ENCODE measurements at places on chromosomes 13 and 19. TPM values are rescaled to one million over a fixed set of nuclear protein-coding genes. Genes with fewer than 3 reads are reported as not detected.

DNA sequence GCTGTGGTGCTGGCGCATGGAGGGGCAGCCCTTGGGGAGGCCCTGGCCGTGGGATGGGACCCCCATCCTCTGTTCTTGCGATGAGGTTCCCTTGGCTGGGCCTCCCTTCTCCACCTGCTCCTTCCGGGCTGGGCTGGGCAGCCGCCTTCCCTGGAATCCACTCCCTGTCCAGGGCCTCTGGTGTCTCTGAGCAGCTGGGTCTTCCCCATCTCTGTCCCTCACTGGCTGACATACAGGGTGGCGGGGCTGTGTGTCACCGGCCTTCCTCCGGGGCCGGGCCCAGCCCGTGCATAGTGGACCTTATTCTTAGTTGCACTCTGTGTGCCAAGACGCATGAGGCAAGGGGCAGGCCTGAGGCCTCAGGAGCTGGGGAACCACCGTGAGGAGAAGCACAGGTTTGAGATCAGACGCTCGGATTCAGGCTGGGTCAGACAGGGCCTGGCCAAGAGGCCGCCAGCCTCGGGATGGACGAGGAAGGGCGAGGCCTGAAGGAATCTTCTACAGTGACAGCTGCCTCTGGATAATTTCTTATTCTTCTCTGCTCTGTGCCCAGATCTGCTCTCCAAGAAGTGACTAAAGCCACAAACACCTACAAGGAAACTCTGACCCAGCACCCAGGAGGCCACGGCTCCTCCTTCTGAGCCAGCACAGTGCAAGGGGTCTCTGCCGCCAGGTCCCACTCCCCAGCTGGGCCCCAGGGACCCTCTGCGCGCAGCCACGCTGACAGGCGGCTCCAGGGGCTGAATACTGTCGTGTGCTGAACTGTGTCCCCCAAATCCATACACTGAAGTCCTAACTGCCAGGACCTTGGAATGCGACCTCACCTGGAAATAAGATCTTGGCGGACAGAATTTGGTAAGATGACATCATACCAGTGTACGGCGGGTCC is 11.0 kb downstream of the SGTA start:
- H3K4me1 ChIP-seq: peaks cover 27% of the 10 kb centered on the region
- no peaks in the 10 kb centered on the region for H3K27me3 ChIP-seq
- no peak overlapping the region for H3K4me3 ChIP-seq
- peaks cover 26% of the 10 kb centered on the region for H3K36me3 ChIP-seq
- H3K27ac ChIP-seq: no peak overlapping the region

The VAV1 gene
- 13.9 TPM for total RNA-seq

The ZNF90 gene
- total RNA-seq: 14.7 TPM

The PSG11 gene
- total RNA-seq: not detected

The UGGT2 gene
- total RNA-seq: 26.0 TPM

DNA sequence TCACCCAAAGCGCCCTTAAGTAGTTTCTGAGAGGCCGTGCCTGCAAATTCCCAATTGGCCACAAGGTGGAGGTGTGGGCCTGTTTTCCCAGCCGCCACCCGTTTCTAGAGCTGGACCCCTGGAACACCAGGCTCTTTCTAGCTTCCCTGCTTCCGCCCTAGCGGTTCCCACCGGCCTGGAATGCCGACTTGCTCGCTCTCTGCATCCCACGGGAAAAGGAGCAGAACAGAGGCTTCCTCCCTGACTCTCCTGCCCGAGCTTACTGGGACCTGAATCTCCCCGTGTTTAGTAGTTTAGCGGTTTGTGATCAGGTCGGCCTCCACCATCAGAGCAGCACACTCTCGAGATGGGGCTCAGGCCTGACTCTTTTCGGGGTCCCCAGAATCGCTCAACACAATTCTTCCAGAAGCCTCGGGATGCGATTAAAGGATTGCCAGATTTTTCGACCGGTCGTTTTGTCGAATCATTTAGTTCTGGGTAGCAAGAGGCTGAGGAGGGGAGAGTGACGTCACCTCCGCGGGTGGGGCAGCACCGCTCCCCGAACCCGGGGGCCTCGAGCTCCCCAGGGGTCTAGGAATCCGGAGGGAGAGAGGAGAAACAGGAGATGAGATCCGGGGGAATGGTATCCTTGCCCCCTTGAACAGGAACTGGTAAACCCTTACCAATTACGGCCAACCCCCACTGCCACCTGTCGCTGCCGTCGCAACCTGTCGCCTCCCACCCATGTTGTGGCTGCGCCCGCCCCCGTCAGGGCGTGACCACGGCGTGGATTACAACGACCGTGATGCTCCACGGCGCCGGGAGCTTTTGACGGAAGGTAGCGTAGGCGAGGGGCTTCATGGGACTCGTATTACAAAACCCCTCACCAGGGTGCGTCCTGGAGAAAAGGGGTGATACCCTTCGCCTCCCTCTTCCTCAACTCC is 8.0 kb downstream of the NAPSA start:
- H3K27ac ChIP-seq: peak overlapping the region; percentile 72
- H3K4me1 ChIP-seq: peaks cover 5% of the 10 kb centered on the region
- H3K4me3 ChIP-seq: peak overlapping the region; percentile 48

DNA sequence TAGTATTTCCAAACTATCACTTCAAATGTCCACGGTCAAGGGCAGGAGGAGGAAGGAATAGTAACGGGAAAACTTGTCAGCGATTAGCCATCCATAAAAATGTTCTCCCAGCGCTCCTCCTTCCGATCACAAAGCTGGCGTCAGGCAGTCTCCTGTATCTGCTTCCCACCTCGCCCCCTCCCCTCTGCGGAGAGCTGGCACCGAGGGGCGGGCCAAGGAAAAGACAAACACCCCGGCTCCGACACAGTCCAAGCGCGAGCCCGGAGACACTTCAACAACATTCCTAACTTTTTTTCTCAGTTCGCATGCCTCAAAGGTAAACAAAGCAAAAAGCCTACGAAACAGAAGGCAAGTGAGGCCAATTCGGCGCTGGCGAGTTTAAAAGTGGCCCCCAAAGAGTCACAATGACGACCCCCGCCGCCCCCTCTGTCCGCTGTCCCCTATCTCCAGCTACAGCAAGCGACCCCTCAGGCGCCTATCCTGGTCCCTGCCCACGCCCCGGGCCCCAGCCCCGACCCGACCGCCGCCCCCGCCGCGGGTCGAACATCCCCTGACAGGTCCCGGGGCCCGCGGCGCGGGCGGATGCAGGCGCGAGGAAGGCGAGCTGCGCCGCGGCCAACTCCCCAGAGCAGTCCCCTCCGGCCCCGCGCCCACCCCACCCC is 736 bp downstream of the SMAD9 start:
- H3K36me3 ChIP-seq: no peaks in the 10 kb centered on the region
- H3K27ac ChIP-seq: peak overlapping the region; percentile 82
- H3K4me3 ChIP-seq: peak overlapping the region; percentile 64
- H3K4me1 ChIP-seq: peaks cover 11% of the 10 kb centered on the region
- H3K27me3 ChIP-seq: no peaks in the 10 kb centered on the region
- DNase-seq: peak; percentile 27

DNA sequence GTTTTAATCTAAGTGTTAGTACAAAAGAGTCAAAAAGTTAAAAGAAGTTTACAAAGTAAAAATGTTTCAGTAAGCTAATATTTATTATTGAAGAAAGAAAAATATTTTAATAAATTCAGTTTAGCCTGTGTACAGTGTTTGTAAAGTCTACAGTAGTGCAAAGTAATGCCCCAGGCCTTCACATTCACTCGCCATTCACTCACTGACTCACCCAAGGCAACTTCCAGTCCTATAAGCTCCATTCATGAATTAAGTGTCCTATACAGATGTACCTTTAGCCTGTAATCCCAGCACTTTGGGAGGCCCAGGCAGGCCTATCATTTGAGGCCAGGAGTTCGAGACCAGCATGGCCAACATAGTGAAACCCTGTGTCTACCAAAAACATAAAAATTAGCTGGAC is 24.1 kb upstream of the AKAP11 start:
- H3K27me3 ChIP-seq: no peaks in the 10 kb centered on the region
- H3K27ac ChIP-seq: no peak overlapping the region
- no peaks in the 10 kb centered on the region for H3K4me1 ChIP-seq
- no peak for DNase-seq
- H3K4me3 ChIP-seq: no peak overlapping the region

DNA sequence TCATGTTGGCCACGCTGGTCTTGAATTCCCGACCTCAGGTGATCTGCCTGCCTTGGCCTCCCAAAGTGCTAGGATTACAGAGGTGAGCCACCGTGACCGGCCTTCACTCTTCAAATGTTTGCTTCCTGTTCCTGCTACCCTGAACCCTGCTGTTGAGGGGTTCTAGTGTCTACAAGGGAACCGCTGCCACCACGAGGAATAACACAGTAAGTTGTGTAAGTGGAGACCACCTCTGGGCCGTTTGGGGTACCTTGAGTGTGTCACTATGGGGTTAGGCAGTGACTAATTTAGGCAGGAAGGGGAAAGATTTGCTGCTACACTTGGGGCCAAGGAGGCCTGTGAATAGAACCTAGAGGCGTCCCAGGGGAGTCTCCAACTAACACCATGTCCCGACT is 2.2 kb upstream of the MYADM start:
- DNase-seq: no peak
- H3K4me3 ChIP-seq: peak overlapping the region; percentile 73
- no peaks in the 10 kb centered on the region for H3K36me3 ChIP-seq
- H3K27ac ChIP-seq: peak overlapping the region; percentile 98
- H3K4me1 ChIP-seq: peaks cover 21% of the 10 kb centered on the region
- no peaks in the 10 kb centered on the region for H3K27me3 ChIP-seq

GRCh38 chr13:79307866-79308298 is 98.2 kb downstream of the RBM26 start:
- DNase-seq: no peak
- H3K4me1 ChIP-seq: peaks cover 10% of the 10 kb centered on the region
- H3K4me3 ChIP-seq: no peak overlapping the region
- H3K27me3 ChIP-seq: no peaks in the 10 kb centered on the region
- no peak overlapping the region for H3K27ac ChIP-seq
- H3K36me3 ChIP-seq: no peaks in the 10 kb centered on the region

DNA sequence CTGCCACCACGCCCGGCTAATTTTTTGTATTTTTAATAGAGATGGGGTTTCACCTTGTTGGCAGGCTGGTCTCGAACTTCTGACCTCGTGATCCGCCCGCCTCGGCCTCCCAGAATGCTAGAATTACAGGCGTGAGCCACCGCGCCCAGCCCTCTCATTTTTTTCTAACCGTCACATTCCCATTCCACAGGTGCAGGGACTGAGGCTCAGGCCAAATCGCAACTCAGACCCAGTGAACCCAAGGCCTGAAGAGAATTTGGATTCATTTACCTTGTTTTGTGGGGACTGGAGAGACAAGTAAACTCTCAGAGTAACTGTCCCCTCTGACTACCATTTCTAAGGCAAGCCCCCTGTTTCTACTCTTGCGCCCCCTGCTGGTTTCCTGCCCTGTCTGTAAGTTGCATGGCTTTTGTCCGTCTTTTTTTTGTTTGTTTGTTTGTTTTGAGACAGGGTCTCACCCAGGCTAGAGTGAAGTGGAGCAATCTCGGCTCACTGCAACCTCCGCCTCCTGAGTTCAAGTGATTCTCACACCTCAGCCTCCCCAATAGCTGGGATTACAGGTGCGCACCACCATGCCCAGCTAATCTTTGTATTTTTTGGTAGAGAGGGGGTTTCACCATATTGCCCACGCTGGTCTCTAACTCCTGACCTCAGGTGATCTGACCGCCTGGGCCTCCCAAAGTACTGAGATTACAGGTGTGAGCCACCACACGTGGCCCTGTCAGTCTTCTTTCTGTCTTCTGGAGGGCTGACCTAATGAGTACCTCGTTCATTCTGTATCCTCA is 2.3 kb upstream of the STRN4 start:
- H3K27ac ChIP-seq: no peak overlapping the region
- peak; percentile 56 for DNase-seq
- peaks cover 23% of the 10 kb centered on the region for H3K4me1 ChIP-seq
- H3K36me3 ChIP-seq: no peaks in the 10 kb centered on the region
- no peak overlapping the region for H3K4me3 ChIP-seq

GRCh38 chr13:36432106-36432544 is at the start of gene CCNA1:
Gene CCNA1 (plus strand): TSS chr13:36432495. CDS start chr13:36433057, 562 bp downstream.
- peak within 1 kb of the TSS; percentile 55 for H3K4me3 ChIP-seq
- H3K27me3 ChIP-seq: peaks cover 13% of the 10 kb centered on the region
- H3K27ac ChIP-seq: no peak within 1 kb of the TSS
- peaks cover 29% of the 10 kb centered on the region for H3K4me1 ChIP-seq
- no peaks in the 10 kb centered on the region for H3K36me3 ChIP-seq

- no peak for DNase-seq
- H3K4me3 ChIP-seq: no peak overlapping the region
- no peaks in the 10 kb centered on the region for H3K36me3 ChIP-seq
- H3K27ac ChIP-seq: no peak overlapping the region
- H3K27me3 ChIP-seq: no peaks in the 10 kb centered on the region
These were observed 62.8 kb downstream of the FGF9 start for GRCh38 chr13:21733475-21734263.

The CYP4F12 gene
- 0.30 TPM for total RNA-seq

DNA sequence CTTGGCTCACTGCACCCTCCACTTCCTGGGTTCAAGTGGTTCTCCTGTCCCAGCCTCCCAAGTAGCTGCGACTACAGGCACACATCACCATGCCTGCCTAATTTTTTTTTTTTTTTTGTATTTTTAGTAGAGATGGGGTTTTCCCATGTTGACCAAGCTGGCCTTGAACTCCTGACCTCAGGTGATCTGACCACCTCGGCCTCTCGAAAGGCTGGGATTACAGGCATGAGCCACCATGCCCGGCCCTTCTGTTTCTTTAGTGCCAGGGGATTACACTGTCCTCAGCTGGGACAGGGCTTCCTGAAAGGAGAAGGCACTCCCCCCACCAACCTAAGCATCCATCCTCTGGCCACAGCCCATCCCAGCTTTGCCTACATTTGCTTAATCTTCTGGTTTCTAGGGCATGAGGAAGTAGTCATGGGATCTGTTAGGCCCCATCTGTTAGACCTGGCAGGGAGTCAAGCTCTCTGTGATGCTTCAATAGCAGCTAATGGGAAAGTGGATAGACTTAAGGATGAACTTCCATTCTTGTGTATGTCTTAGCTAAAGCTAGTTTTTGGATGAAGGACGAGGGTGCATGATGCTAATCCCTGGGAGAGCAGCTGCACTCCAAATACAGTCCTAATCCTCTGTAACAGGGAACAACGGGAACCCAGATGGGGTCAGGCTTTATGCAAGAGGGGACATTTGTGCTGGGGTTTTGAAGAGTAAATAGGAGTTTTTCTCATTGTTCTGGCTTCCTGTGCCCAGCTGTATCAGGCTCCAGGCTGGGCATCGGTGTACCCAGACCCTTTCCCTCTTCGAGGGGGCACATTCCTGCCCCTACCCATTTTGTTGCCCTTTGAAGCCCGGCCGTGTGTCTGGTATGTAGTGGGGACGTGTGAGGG is 2.6 kb downstream of the VAV1 start:
- H3K27me3 ChIP-seq: no peaks in the 10 kb centered on the region
- no peak overlapping the region for H3K4me3 ChIP-seq
- H3K27ac ChIP-seq: no peak overlapping the region
- no peak for DNase-seq
- H3K36me3 ChIP-seq: no peaks in the 10 kb centered on the region
- peaks cover 7% of the 10 kb centered on the region for H3K4me1 ChIP-seq

The OBI1 gene
- 9.7 TPM for total RNA-seq
